Prostate gland (tissue), 2 donors: ENCODE measurements at places on chromosomes 16 and 17.
A peak's percentile ranks its signal among the peaks of the same experiment; 100 is the strongest.

- no peak for DNase-seq
- no peaks in the 10 kb centered on the region for H3K27me3 ChIP-seq
- no peak overlapping the region for H3K4me3 ChIP-seq
- no peak overlapping the region for H3K27ac ChIP-seq
- H3K4me1 ChIP-seq, result peaks cover 9% of the 10 kb centered on the region
Measured at GRCh38 chr17:31541559-31541958, 150.1 kb downstream of the RAB11FIP4 start.

- H3K27ac ChIP-seq, result no peak overlapping the region
- H3K4me3 ChIP-seq, result no peak overlapping the region
- peaks cover 1% of the 10 kb centered on the region for H3K36me3 ChIP-seq
- DNase-seq, result no peak
- peaks cover 20% of the 10 kb centered on the region for H3K4me1 ChIP-seq
- H3K27me3 ChIP-seq, result no peaks in the 10 kb centered on the region
Measured at GRCh38 chr17:45090711-45091110, 29.6 kb downstream of the NMT1 start.

- H3K27ac ChIP-seq, result peak overlapping the region; percentile 88
- no peaks in the 10 kb centered on the region for H3K36me3 ChIP-seq
- no peaks in the 10 kb centered on the region for H3K27me3 ChIP-seq
- H3K4me1 ChIP-seq, result no peaks in the 10 kb centered on the region
- DNase-seq, result no peak
Measured at GRCh38 chr16:50742576-50743200, 802 bp downstream of the CYLD start.

DNA sequence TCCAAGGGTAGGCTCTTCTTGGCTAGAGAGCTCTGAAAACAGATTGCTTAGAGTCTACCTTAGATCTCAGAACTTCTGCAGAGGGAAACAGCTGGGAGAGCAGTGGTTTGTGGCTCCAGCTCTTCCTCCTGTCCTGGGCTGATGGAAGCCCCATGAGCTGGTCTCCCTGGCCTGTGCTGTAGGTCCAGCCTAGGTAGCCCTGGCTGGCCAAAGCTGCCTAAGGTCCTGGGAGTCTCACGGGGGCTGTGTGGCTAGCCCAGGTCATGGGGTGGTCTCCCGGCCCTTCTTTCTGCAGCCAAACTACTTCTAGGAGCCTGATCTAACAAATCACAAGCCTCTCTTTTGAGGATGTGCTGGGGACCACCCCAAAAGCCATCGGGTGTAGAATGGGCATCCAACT, 75.7 kb downstream of the MPRIP start:
- no peaks in the 10 kb centered on the region for H3K27me3 ChIP-seq
- H3K36me3 ChIP-seq, result no peaks in the 10 kb centered on the region
- H3K4me1 ChIP-seq, result peaks cover 7% of the 10 kb centered on the region
- H3K4me3 ChIP-seq, result no peak overlapping the region

- no peaks in the 10 kb centered on the region for H3K36me3 ChIP-seq
- no peaks in the 10 kb centered on the region for H3K4me1 ChIP-seq
- H3K27ac ChIP-seq, result no peak overlapping the region
- H3K27me3 ChIP-seq, result no peaks in the 10 kb centered on the region
- no peak for DNase-seq
Measured at GRCh38 chr16:4790871-4791270, 2.7 kb upstream of the SEPTIN12 start.

GRCh38 chr17:21253646-21254441, 634 bp upstream of the NATD1 start:
- H3K4me1 ChIP-seq, result peaks cover 9% of the 10 kb centered on the region
- H3K36me3 ChIP-seq, result no peaks in the 10 kb centered on the region
- H3K27me3 ChIP-seq, result no peaks in the 10 kb centered on the region
- peak overlapping the region; percentile 59 for H3K4me3 ChIP-seq
- H3K27ac ChIP-seq, result peak overlapping the region; percentile 73

DNA sequence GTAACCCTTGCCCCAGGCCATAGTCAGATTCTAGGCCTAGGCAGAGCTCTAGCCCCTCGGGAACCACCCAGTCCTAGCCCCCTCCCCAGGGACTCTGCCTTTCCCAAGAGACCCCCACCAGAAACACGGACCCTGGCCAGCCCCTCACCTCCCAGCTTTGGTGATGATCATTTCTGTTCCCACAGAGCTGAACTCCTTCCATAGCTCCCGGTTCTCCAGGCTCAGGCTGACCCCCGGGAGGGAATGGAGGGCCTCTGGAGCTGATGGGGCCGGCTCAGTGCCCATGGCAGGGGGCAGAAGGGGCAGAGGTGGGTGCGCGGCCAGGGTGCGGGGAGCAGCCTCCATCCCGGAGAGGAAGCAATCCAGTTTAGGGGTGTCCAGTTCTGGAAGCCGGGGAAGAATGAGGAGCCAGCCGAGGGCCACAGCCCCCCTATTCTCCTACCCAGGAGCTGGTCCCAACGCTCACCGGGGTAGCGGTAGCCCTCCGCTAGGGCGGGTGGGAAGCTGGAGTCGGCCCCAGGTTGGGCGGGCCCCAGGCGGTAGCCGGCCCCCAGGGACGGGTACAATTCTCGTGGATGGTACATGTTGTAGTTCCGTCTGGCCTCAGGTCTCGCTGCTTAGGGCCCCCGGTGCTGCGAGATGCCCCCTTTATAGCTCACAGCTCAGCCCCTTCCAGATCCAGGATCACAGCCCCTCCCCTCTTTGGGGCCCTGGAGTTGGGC, 953 bp downstream of the TBX6 start:
- H3K27me3 ChIP-seq, result no peaks in the 10 kb centered on the region
- H3K36me3 ChIP-seq, result no peaks in the 10 kb centered on the region
- DNase-seq, result no peak
- peaks cover 20% of the 10 kb centered on the region for H3K4me1 ChIP-seq
- peak overlapping the region; percentile 78 for H3K27ac ChIP-seq

DNA sequence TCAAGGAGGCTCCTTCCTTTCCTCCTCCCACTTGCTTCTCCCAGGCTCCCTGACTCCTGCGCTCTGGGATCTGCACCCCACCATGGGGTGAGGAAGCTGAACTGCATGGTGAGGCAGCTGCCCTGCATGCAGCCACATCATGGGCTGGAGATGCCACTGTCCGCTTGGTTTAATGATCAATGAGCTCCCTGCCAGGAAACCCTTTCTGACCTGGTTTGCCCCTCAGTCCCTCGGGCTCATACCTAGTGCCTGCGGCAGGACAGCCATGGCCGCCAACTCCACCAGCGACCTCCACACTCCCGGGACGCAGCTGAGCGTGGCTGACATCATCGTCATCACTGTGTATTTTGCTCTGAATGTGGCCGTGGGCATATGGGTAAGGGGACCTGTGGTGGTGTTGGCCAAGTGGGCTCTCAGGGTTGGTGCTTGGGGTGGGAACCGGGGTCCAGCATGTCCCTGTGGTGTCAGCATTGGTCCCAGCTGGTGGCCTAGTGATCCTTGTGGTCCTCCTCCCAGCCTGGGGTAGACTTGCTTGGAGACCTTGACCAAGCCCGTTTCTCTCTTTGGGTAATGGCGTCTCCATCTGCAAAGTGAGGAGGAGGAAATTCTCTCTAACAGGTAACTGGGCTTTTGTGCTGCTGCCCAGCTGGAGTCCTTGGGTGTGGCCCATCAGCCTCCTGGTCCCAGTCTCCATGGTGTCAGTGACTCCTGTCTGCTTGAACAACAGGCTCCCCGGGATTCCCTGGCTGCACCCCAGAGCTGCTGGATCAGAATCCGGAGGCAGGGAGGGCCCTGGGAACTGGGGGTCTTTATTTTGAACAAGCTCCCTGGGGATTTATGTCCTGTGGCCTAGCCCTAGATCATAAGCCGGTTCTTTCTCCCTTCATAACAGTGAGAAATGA, at the start of gene SLC5A10:
SLC5A10 (plus strand) TSS at position 225 of the 902 bp plus-strand sequence; CDS start at position 266, 41 bp downstream.
- H3K36me3 ChIP-seq, result no peaks in the 10 kb centered on the region
- H3K4me1 ChIP-seq, result no peaks in the 10 kb centered on the region
- no peak within 1 kb of the TSS for H3K27ac ChIP-seq
- H3K27me3 ChIP-seq, result no peaks in the 10 kb centered on the region
- H3K4me3 ChIP-seq, result no peak within 1 kb of the TSS

DNA sequence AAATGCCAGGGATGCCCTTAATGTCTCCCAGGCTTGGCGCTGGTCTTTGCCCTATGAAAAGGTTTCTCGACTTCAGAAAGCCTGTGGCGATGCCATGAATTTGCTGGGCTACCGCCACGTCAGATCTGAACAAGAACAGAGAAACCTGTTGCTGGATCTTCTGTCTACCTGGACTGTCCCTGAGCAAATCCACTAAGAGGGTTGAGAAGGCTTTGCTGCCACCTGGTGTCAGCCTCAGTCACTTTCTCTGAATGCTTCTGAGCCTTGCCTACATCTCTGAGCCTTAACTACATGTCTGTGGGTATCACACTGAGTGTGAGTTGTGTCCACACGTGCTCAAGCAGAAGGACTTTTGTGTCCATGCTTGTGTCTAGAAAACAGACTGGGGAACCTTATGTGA, 11.4 kb downstream of the CHST4 start:
- peak; percentile 29 for DNase-seq
- H3K4me1 ChIP-seq, result no peaks in the 10 kb centered on the region
- no peaks in the 10 kb centered on the region for H3K27me3 ChIP-seq
- H3K27ac ChIP-seq, result no peak overlapping the region
- H3K36me3 ChIP-seq, result no peaks in the 10 kb centered on the region

- H3K27ac ChIP-seq, result no peak overlapping the region
- H3K4me1 ChIP-seq, result no peaks in the 10 kb centered on the region
- no peaks in the 10 kb centered on the region for H3K36me3 ChIP-seq
- H3K4me3 ChIP-seq, result no peak overlapping the region
Measured at GRCh38 chr16:12679660-12680272, 123.9 kb downstream of the CPPED1 start.

DNA sequence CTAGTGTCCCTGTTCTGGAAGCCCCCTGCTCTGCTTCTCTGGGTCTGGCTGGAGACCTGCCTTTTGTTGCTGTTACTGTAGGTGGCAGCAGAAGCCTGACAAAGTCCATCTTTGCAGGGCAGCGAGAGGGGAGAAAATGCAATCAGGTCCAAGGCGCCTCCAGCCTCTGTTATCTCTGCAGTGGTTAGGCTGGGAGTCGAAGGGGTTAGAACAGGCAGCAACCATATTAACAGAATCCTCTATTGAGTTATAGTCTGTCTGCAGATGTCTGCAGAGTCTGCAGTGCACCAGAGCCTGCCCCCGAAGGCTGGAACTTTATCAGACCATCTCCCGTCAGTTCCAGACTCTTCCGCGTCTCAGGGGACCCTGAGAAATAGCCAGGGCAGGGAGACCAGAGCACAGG, 404.9 kb upstream of the EEF2KMT start:
- no peaks in the 10 kb centered on the region for H3K36me3 ChIP-seq
- H3K27me3 ChIP-seq, result no peaks in the 10 kb centered on the region
- H3K4me1 ChIP-seq, result no peaks in the 10 kb centered on the region
- H3K4me3 ChIP-seq, result no peak overlapping the region
- H3K27ac ChIP-seq, result no peak overlapping the region

DNA sequence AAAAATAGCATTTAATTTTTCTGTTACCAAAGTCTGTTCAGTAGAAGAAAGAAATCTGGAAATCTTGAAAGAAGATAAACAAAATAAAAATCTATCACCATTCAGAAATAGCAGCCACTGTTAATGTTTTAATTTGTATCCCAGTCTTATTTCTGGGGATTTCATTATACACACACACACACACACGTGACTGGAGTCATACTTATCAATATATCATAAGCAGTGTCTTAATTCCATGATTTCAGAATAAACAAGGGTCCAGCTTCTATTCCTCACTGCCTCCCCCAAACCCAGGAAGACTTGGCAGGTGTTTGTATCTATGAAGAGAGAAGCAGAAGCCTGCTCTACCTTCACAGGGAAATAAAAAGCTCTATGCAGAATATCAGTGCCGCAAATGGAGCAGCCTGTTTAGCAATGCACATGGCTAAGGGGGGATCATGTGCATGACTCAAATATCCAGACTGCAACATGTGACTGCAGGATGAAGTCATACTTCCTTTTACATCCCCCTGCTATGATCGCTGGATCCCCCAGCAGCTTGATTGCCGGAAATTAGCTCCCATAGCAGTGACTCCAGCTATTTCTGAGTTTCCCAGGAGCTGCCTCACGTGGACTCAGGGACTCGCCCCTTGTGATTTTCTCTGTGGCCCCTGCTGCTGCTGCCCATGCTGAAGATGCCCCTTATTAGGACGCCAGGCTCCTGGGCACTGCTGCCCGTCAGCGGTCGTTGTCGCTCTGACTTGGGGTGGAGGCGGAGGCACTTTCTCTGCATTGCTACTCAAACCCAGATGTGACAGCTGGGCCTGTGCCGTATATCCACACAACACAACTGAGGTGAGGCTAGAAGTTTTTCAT, 341.0 kb downstream of the CPPED1 start:
- H3K4me1 ChIP-seq, result no peaks in the 10 kb centered on the region
- no peak overlapping the region for H3K27ac ChIP-seq
- no peaks in the 10 kb centered on the region for H3K27me3 ChIP-seq
- H3K36me3 ChIP-seq, result no peaks in the 10 kb centered on the region
- DNase-seq, result no peak

GRCh38 chr16:22787466-22788192, 26.3 kb upstream of the HS3ST2 start:
- H3K27ac ChIP-seq, result no peak overlapping the region
- H3K36me3 ChIP-seq, result no peaks in the 10 kb centered on the region
- no peaks in the 10 kb centered on the region for H3K27me3 ChIP-seq
- no peaks in the 10 kb centered on the region for H3K4me1 ChIP-seq

DNA sequence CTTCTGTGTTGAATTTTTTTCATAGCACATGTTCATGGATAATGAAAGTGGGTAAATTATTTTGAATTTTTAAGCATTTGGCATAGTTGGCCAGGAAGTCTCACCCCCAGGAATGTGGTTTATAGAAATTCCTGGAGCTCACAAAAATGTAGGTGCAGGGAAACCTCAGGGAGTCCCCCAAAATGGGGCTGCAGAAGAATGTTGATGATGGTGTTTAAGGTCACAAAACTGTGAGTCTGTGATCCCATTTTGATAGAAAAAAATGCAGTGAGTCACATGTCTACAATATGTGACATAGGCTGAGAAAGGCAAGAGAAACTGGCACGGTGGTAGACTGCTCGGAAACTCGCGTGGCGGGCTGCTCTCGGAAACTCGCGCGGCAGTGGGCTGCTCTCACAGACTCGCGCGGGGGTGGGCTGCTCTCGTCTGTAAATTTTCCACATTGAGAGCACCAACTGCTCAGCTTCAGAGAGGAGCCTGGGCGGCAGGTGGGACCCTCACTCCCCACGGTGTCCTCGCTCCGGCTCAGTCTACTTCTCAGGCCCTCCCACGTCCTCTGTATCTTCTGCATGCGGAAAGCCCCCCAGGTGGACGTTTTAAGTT, 18.7 kb upstream of the MC1R start:
- no peak overlapping the region for H3K27ac ChIP-seq
- no peaks in the 10 kb centered on the region for H3K27me3 ChIP-seq
- no peaks in the 10 kb centered on the region for H3K4me1 ChIP-seq
- no peak overlapping the region for H3K4me3 ChIP-seq
- H3K36me3 ChIP-seq, result peaks cover 33% of the 10 kb centered on the region
- no peak for DNase-seq

- peaks cover 2% of the 10 kb centered on the region for H3K4me1 ChIP-seq
- DNase-seq, result no peak
- H3K4me3 ChIP-seq, result no peak overlapping the region
- H3K27ac ChIP-seq, result no peak overlapping the region
- H3K36me3 ChIP-seq, result no peaks in the 10 kb centered on the region
Measured at GRCh38 chr16:85563515-85564276, 49.4 kb upstream of the GSE1 start.

GRCh38 chr17:21513012-21513570, 136.9 kb downstream of the KCNJ12 start:
- H3K27ac ChIP-seq, result no peak overlapping the region
- no peaks in the 10 kb centered on the region for H3K36me3 ChIP-seq
- no peaks in the 10 kb centered on the region for H3K4me1 ChIP-seq
- H3K4me3 ChIP-seq, result no peak overlapping the region
